Activated T-helper 1 cell treated with anti-CD3 and anti-CD28 coated beads, Interleukin-2, amount 50 U/mL, for 16 hours (primary cell): ENCODE measurements at places on chromosomes 11 and 22.

- no peak for DNase-seq
These were observed 168.0 kb downstream of the PGR start for GRCh38 chr11:100961633-100962032.

- no peak for DNase-seq
These were observed 47.5 kb upstream of the GALNT18 start for GRCh38 chr11:11669233-11669846.

DNA sequence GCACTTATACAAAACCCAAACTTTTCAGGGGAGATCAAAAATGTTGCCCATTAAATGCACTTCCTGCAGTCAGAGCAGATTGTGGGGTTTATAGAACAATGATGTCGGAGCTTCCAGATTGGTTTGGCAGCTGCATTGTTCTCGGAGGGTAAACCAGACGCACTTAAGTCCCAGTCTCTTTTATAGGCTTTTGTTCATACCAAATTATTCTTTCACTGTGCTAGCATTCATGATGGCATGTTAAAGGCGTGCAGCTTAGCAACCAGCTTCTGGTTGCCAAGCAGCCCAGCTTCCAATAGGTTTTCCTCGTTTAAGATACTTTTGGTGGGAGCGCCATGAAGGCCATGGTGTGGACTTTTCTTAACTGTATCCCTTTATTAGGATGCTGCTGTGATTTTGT, 40.9 kb downstream of the ZC3H12C start:
- DNase-seq: no peak

- DNase-seq: no peak
These were observed 4.4 kb downstream of the MRGPRE start for GRCh38 chr11:3227568-3228444.

GRCh38 chr11:27977527-27977926, 130.4 kb downstream of the KIF18A start:
- DNase-seq: no peak

DNA sequence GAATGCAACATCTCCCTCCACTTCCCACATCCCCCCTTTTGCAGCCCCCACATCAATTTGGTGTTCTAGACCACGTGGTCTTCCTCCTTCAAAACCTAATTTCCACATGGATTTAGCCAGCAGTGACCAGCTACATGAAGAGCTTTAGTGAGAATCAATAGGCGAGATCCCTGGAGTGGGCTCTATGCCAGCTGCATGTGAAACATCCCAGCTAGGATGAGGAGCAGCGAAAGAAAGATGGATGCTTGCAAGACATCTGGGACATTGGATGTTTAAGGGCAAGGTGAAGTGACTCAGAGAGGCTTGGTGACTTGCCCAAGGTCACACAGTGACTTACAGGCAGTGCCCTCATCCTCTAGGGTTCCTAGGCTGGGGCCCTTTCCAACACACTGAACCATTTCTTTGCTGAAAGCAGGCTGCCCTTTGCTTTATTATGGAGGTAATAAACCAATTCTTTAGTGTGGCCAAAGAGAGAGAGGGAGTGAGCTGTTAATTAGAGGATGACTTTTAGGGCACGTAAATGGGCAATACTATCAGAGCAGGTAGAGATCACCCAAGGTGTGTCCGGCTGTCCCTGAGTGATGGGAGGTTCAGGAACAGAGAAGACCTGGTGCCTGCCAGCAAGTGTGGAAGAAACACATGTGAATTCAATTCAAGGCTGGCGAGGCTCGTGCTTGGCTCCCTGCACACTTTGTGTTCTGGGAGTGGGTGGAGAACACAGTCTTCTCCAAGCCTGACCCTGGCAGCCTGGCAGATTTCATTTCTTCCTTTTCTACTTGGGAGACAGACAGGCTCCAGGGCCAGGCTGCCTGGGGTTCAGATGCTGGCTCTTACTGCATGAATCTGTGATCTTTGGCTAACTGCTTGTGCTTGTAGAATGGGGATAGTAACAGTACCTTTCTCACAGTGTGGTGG, 24.0 kb downstream of the TSPAN18 start:
- no peak for DNase-seq
